CD8-positive, alpha-beta memory T cell (primary cell): ENCODE measurements at places on chromosomes 2 and 18. TPM values are rescaled to one million over a fixed set of nuclear protein-coding genes. Genes with fewer than 3 reads are reported as not detected.

- DNase-seq, result no peak
Observed at GRCh38 chr18:73895701-73896100, 251.9 kb downstream of the FBXO15 start.

DNA sequence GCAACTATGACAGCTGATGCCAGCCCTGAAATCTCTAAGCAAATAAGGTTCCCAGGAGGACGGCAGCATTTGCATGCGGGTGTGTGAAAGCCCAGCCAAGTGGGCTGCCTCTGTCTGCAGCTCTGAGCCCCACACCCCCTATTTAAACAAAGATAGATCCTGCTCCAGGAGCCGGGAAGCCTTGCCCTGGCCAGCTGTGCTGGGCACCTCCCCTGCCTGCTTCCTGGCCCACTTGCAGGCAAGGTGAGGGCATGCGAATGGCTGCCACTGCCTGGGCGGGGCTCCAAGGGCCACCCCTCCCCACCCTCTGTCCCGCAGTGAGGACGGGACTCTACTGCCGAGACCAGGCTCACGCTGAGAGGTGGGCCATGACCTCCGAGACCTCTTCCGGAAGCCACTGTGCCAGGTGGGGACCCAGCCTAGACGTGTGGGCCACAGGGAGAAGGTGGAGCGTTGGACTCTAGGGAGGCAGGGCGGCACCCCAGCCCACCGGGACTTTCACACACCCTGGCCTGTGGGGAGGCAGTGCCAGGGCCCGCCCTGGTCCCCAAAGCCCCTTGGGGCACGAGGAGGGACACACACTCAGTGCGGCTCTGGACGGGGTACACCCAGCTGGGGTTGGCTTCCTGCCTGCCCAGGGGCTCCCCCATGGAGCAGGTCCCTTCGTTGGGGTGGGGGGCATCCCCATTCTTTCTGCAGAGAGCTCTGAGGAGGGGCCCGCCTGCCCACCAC lies at the start of gene ANO7:
TSS of gene ANO7 (plus strand) at position 317 of the 732 bp plus-strand sequence. CDS start 1,387 bp downstream, outside the sequence.
- no peak for DNase-seq

Gene MEP1B
- total RNA-seq, result not detected

Gene ACVR1
- total RNA-seq, result 18.3 TPM
